Left lung (tissue), 14 donors: ENCODE measurements at places on chromosomes 7 and 10. TPM values are rescaled to one million over a fixed set of nuclear protein-coding genes. Genes with fewer than 3 reads are reported as not detected.

Gene RAMP3
- polyA plus RNA-seq, result 22.8 TPM

- no peak for DNase-seq
Measured at GRCh38 chr7:101588131-101588935, 40.8 kb downstream of the MYL10 start.

DNA sequence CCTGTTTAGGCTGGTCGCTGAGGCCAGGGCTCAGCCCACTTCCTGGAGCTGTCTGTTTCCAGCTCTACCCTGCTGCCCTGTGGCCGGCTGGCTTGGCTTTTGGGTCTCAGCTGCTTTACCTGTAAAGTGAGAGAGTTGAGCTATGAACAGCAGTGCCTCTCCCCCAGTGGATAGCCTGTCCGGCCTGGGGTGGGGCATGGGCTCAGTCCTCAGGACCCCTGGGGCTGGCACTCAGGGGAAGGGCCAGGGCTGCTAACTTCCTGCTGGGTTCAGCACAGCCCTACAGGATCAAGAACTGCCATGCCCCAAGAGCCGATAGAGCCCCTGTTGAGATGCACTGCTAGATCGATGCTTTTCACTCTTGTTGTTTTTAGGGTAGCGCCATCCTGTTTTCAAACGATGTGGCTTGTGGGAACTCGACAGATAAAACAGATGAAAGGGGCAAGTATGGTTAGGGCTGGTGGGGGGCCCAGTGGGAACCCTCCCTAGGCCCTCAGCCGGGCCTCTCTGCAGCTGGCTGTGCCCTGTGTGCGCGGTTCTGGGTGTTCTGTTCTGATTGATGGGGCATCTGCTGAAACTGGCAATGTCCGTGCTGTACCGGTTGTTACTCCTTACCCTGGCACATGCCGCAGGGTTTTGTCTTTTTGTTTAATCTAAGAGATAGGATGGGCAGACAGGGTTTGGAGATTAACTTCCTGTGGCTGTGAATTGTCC, 10.0 kb upstream of the SFRP5 start:
- DNase-seq, result no peak

Gene FAM237B
- 0.17 TPM for polyA plus RNA-seq

Gene PKD2L1
- polyA plus RNA-seq, result 0.23 TPM

DNA sequence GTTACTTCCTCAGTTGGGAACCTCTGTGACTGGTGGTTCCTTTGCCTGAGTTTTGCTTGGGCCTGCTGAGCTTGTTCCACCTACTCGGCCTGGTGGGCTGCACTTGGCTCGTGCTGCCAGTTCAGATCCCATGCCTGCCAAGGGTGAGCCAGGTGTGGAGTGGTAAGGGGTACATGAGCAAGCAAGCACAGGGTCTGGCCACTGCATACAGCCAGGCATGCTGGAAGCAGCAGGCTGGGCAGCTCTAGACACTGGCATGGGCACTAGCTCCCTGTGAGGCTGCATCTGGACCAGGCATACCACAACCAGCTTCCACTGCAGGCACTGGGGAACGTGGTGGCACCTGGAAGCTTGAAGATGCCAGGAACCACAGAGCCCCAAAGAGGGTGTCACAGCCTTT, 624.0 kb downstream of the LRMDA start:
- DNase-seq, result no peak

- DNase-seq, result no peak
Measured at GRCh38 chr7:47283497-47284131, 298.3 kb downstream of the TNS3 start.

DNA sequence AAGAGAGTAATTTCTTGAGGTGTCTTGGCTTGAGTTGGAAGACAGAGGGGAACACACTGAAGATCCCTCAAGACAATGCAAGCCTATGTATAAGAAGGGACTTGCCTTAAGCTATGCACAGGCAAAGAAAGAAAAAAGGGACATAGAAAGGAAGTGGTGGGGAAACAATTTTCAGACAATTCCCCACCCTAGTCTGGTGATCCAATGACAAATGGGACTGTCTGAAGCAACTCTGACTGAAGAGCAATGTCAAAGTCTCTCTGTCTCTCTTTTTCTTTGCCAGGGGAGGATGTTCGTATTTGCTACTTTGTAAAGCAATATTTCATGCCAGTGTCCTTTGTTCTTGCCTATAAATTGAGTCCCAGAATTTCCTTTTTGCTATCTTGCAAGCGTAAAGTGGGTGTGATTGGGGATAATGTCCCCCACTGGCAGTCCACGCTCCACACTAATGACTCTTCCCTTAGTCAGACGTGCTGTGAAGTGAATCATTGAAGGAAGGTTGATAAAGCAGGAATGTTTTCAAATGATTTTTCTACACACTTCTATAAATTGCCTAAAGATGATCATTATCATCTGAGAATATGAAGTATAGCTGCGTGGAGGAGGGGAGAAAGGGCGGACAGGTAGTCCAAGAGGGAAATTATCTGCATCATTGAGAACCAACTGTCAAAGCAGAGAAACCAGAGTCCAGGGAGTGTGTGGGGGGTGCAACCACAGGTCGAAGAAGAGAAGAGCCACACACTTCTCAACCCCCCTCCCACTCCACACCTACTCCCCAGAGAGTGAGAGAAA, 243.8 kb upstream of the ETV1 start:
- DNase-seq, result no peak

Gene NOC3L
- 28.3 TPM for polyA plus RNA-seq

DNA sequence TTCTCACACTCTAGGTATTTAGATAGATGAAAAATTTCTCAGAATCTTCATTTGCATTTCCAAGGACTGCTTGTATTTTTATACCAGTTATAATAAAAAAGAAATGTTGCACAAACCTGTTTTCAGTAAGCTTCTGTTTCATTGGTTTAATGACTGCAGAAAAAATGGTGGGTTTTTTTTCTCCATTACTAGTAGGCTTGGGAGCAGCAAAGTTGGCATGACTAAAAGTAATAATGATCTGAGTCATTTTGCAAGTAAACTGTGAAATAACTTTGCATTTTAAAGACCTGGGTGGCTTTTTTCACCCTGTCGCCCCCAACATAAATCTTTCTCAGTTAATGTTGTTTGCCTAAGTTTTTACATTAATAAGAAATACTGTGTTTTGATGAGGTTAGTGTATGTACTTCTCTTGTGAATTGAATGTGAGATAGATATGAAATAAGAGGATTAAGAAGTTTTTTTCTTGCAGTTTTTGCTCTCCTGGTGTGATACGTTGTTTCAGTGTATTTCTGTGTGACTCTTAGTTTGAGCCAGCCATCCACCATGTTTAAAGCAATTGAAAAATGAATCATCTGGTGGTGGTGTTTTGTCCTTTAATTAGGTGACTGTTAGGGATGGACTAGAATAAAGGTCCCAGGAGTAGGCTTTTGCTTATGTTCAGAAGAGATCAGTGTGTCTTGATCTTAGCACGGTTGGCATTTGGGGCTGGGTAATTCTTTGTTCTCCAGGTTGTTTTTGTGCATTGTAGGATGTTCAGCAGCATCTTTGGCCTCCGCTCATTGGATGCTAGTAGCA, 1.8 kb downstream of the GNAI1 start:
- DNase-seq, result no peak

GRCh38 chr7:10644849-10645248, 328.8 kb upstream of the PHF14 start:
- DNase-seq, result no peak

- DNase-seq, result no peak
Measured at GRCh38 chr10:89210794-89211425, 3.8 kb upstream of the CH25H start.

Gene EGR2
- 9.0 TPM for polyA plus RNA-seq

DNA sequence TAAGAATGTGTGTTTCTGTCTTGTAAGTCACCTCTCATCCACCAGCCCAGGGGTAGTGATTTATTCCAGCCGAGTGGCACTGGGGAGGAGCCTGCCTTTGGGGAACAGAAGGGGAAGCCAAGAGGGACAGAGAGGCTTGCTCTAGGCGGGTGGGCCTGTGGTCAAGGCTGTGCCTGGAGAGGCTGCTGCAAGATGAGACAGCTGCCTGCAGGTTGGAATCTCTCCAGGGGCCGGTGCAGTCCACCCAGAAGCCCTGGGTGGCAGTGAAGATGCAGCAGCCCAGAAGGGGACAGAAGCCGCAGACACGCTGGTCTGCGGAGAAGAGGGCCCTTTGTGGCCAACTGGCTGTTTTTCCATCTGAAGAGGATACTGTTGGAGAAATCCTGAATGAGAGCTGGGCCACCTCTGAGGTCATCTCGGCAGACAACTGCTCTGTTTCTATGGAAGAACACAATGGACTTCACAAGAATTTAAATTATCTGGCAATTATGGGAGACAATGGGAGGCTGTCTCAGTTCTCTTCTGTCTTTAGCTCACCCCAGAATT, 175.7 kb downstream of the GFRA1 start:
- DNase-seq, result no peak

Gene ZP3
- 2.3 TPM for polyA plus RNA-seq

GRCh38 chr7:8435590-8436545, 2.5 kb downstream of the NXPH1 start:
- peak; percentile 17 for DNase-seq

GRCh38 chr7:31335161-31335856, 5.2 kb downstream of the NEUROD6 start:
- DNase-seq, result peak; percentile 83

- DNase-seq, result no peak
Measured at GRCh38 chr10:34758447-34758996, 56.6 kb downstream of the PARD3 start.

GRCh38 chr7:83394776-83395175, 232.1 kb upstream of the PCLO start:
- no peak for DNase-seq

Gene ODAD2
- 9.3 TPM for polyA plus RNA-seq
